Activated T-cell treated with anti-CD3 and anti-CD28 coated beads, Interleukin-2, amount 50 U/mL, for 48 hours (primary cell): ENCODE measurements at places on chromosomes 6 and 20.
A peak's percentile ranks its signal among the peaks of the same experiment; 100 is the strongest.

DNA sequence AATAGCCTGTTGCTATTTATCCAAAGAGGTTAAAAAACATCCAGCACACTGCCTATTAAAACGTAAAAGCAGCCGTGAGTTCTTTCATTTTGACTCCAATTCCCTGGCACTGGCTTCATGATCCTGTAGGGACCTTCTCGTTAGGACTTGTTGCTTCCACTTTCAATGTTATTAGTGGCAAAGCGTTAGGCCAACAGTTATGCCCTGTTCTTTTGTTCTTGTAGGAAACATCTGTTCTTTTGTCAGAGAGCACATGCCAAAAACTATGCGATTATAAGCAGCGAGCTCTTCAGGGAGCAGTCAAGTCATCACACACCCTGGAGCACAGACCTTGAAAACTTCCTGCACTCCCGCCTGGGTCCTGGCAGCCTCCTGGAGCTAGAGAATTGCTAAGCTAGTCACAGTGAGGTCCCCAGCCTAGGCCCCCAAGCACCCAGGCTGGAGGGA is 609.5 kb upstream of the ARID1B start:
- DNase-seq: no peak

- no peak for DNase-seq
These were observed 50.6 kb downstream of the FUT9 start for GRCh38 chr6:96066376-96066775.

- no peak for DNase-seq
These were observed 96.6 kb downstream of the PXDC1 start for GRCh38 chr6:3654898-3655297.

- peak; percentile 46 for DNase-seq
These were observed 40.5 kb downstream of the RREB1 start for GRCh38 chr6:7148100-7148822.

- DNase-seq: no peak
These were observed 98.8 kb downstream of the RTN4IP1 start for GRCh38 chr6:106530502-106530901.

GRCh38 chr20:54469952-54470351 is 5.4 kb upstream of the DOK5 start:
- no peak for DNase-seq

DNA sequence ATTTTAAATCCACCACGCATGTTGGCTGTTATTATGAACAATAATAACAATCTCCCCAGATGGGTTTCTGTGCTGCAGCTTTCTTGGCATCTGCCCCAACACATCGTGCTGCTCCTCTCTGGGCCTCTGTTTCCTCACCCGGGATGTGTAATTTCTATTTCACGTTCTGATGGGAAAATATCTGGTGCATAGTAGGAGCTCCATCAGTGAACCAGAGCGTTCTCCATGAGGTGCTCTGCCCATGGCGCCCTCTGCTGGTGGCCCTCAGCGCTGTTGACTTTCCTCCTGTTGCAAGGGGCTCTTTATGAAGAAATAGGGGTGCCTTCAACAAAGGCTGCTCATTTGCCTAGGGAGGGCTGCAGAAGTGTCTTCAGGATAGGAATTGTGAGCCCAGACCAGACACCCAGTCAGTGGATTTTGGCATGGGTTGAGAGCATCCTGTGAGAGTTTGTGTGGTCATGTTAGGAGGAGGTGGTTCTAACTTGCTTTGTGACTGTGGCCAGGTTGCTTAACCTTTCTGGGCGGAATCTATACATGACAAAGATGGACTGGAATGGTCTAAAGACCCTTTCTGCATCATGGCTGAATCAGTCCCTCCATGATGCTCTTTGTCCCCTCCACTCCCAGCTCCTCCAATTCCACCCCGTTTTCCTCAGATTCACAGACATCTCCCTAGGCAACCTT is 8.1 kb downstream of the SCRT2 start:
- DNase-seq: peak; percentile 76

DNA sequence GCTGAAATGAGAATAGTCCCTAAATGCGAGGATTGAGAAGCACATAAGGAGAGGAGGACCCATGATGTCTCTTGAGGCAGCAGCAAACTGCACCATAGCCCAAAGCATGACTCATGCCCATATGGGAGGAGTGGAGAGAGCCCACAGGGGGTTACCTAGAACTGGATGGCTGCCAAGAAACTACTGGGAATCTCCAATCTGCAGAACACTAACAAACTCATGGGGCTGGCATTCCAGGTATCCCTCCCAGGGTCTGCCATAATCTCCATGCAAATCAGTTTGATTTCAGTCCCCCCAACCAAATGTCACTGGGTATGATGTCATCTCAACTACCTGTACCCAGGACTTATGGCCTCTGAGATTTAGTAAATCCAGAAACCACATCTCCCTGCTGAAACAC is 410.5 kb downstream of the PTPRT start:
- DNase-seq: no peak

DNA sequence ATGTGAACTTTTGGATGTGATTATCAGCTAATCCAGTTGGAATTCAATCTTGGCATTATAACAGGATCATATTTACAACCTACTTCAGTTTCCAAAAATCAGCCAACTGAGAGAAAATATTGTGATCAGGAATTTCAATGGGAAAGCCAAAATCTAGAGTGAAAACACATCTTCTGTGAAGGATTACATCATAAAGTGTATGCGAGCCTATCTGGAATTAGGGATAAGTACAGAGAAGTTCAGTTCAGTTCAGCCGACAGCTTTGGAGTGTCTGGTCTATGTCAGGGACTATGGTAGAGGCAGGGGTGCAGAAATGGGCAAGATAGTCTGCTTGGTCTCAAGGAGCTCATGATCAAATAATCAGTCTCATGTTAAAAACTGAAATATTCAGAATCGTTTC is 12.3 kb upstream of the PRIM2 start:
- no peak for DNase-seq

- DNase-seq: no peak
These were observed 530.4 kb downstream of the QKI start for GRCh38 chr6:163944897-163945296.

- peak; percentile 64 for DNase-seq
These were observed 11.4 kb downstream of the HECA start for GRCh38 chr6:139146317-139146726.

GRCh38 chr20:36036688-36037087 is 68.3 kb downstream of the CNBD2 start:
- no peak for DNase-seq

DNA sequence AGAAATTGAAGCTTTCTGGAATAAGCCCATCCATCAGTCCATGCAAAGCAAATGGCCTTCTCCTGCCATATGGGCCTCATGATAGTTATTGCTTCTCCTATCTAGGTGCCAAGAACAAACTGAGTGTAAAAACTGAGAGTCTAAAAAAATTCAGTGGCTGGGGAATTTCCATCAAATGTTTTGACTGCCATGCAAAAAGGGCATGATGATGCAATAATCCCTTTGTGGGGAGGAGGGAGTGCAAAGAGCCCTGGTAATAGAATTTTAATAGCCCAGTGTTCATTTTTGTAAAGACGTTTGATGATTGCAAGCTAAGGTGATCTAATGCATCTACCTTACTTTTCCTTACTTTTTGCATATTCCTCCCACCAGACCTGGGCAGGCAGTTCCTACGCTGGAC is 683.7 kb downstream of the EPM2A start:
- DNase-seq: no peak

DNA sequence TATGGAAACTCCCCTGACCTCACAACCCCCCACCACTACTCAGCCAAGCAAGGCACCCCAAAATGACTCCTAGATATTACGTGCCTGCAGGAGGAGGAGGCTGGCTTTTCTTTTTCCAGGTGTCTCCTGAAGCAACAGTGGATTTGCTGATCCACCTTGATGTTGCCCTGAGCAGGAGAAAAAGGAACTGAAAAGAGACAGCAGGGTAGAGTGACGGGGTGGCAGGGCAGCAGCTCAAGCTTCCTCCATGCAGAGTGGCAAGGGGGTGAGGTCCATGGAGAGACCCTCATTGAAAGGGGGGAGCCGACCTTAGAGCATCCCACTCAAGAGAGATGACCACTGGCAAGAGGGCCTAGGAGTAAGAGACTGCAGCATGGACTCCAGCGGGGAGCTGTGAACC is 112.0 kb upstream of the SIRPA start:
- no peak for DNase-seq

DNA sequence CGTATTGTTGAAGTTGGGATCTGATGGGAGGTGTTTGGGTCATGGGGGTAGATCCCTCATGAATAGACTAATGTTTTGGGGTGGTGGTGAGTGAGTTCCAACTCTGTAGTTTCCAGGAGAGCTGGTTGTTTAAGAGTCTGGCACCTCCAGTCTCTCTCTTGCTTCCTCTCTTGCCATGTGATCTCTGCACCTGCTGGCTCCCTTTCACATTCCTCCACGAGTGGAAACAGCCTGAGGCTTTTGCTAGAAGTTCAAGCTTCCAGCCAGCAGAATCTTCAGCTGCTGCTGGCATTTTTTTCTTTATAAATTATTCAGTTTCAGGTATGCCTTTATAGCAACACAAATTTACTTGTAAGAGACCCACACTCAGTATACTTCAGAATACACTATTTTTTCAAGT is 1021.6 kb downstream of the EYS start:
- DNase-seq: no peak

DNA sequence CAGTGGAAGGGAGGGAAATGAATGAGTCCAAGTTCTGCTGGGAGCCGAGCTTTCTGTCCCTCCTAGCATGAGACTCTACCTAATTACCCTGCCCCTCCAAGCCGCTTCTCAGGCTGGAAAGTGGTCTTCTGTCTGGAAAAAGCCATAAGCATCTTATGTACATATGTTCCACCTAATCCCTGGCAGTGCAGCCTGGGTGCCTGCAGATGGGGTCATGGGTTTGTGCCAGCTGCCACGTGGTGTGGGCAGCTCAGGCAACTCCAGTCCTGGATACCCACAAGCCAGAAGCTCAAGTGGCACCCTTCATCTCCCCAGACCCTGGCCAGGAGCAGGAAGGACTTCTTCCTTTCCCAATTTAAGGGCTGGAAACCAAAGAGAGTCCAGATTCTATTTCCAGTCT is 253.1 kb downstream of the LY86 start:
- DNase-seq: no peak

DNA sequence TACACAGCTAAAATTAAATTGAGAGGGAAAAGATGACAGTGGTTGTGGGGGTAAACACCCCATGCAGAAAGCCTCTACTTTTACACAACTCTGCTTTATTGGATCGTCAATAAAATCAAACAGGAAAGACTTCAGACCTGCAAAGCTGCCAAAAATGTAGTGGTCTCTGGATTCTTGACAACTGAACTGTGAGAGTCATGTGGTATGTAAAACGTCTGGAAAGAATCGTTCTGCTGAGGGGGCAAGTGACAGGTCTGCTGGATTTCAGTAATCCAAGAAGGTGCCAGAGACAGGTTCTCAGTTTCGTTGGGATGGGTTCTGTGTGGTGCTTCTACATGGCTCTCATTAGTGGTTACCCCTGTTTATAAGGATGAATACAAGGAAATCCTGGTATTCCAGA is 63.3 kb downstream of the TSPYL4 start:
- DNase-seq: no peak

- no peak for DNase-seq
These were observed 51.1 kb downstream of the AGPAT4 start for GRCh38 chr6:161222706-161223234.

DNA sequence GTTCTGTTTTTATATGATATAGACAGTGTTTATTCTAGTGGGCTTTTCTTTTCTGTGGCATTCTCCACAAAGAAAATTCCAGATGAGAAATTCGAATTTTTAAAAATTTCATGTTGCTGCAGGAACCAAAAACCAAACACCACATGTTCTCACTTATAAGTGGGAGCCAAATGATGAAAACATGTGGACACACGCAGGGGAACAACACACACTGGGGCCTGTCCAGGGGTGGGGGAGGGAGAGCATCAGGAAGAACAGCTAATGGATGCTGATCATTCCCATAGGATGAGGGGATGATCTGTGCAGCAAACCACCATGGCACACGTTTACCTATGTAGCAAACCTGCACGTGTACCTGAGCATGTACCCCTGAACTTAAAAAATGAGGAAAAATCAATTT is 499.0 kb upstream of the SLC35B3 start:
- no peak for DNase-seq

DNA sequence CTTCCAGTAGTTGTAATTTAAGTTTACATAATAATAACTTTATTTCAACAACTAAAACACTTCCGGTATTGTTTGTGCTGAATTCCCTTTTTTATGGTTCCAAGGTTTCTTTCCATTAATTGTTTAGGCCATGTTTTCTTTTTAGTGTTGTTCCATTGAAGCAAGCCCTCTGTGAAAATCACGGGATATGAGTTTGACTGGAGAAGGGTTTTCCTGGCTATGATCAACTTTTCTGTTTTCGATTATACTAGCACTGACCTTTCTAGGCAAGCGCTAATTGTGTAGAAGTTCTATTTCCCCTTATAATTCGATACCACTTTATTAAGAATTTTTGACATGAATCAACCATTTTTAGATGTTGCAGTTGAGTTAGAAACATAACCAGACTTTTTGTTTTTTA is 2.4 kb downstream of the LAMA2 start:
- DNase-seq: no peak
